ENCODE measurements at places on chromosomes 1 and 21.
A peak's percentile ranks its signal among the peaks of the same experiment; 100 is the strongest.

DNA sequence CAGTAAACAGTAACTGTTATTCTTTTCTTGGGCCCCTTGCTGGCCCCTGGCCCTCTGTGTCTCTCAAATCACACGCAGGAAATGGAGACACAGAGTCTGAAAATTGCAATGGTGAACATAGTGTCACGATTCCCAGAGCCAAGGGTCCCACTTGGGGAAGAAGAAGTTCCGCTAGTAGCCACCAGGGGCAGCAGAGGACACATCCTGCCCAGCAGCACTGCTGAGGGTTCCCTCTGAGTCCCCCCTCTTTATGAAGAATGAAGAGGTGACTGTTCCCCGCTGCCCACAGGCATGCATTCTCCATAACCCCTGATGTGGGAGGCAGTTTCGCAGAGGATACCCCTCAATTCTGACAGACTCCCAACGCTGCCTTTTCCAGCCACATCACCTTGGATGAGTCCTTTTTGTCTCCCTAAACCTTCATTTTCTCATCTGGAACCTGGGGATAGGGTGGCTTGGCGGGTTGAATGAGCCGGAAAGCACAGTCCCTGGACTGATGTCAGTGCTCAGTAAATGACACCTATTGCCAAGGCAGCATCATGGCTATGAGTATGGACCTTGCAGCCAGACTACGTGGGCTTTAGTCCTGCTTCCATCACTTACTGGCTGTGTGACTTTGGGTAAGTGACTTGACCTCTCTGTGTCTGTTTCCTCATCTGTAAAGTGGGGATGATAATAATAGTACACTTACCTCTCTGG, 238.0 kb upstream of the TMEM51 start:
- no peak for DNase-seq

DNA sequence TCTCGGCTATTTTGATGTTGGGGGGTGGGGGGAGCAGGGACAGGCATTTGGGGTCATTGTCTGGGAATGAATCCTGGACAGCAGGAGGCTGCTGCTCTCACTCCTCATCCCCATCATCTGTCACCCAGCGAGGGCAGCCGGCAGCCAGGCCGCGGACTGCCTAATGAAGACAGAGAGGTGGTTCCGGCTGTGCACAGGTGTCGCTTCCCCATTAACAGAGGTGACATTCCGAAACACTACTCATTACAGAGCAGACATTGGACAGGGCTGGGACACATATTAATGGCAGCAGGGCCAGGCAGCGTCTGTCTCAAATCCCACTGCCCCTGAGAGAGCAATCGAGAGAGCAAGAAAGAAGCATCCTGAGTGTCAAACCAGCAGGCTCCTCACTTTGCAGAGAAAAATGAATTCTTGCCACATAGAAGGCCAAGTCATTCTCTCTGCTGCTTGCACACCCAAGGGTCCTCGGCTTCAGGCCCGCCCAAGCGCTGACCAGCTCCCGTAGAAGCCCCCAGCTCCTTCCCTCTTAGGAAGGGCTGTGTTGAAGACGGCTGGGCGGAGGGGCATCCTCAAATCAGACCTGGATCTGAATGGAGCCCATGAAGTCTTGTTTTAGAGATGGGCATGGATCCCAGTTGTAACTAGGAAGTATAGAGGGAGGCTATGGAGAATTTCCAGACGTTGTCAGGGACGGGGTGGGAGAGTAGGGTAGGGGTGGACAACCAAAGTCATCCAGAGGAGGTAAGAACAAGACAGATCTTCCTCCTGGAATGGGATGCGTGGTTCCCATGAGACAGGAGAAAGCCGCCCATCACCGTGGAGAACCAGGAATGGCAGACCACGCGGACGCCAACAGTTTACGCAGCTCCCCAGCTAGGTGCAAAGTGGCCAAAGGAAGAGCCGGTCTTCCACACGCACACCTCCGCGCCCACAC, 8.2 kb upstream of the LEMD1 start:
- no peak for DNase-seq

- no peak for DNase-seq
Measured at GRCh38 chr1:113976609-113977278, 2.5 kb upstream of the OLFML3 start.

GRCh38 chr1:99268021-99268420, 3.7 kb downstream of the PLPPR4 start:
- no peak for DNase-seq

DNA sequence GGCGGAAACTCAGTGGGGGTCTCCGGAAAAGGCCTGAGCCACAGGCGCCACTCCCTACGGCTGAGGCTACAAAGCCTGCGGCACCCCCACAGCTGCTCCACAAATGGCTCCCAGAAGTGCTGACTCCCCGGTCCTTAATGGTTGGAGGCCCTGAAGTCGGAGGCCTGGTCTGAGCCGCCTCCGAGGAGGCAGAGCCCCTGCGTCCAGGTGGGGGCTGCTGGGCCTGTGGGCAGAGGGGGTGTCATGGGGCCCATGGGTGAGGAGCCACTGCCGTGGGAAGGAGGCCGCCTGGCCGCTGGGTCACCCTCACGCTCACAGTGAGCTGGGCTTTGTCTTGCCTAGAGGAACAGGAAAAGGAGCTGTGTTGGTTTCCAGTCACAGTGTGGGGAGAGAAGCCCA, 12.4 kb upstream of the COL18A1 start:
- DNase-seq, result no peak

DNA sequence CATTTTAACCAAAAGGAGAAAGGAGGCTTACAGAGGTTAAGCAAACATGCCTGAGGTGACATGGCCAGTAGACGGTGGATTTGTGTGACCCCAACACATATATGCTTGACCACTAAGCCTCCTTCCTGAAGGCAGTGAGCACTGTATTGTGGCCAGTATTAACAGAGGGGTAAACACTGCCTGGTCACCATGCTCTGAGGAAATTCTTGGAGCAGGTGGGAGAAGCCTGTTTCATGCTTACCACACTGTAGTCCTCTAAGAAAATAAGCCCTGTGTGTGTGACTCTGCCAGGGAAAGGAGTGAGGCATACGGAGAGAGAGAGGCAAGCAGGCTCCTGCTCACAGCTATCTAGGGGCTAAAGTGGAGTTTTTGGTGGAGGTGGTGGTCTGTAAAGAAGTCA, 102.7 kb downstream of the KCND3 start:
- DNase-seq, result no peak

- DNase-seq, result no peak
Measured at GRCh38 chr1:225883616-225884265, 1.6 kb upstream of the TMEM63A start.

DNA sequence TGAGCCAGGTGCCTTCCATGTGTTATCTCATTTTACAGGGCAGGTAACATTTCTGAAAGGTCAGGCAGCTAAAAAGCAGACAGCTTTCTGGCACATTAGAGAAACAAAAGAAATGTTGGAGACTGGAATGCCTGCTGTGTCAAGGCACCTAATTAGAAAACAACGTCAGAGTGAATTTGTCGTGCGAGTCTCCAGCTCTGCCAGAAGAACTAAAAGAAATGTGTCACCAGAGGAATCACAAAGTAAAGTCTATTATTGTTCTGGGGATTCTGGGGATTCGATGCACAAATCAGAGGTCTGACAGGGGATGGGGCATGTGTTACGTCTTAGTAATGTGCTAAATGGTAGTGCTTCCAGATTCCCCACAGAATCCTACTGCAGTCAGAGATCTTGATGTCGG, 89.3 kb downstream of the EDEM3 start:
- no peak for DNase-seq

- DNase-seq, result peak; percentile 38
Measured at GRCh38 chr21:41816583-41817165, 49.8 kb upstream of the RIPK4 start.

- DNase-seq, result no peak
Measured at GRCh38 chr1:55503663-55504305, 288.6 kb upstream of the USP24 start.
